ENCODE measurements at places on chromosomes 16 and 17.
A peak's percentile ranks its signal among the peaks of the same experiment; 100 is the strongest.

- DNase-seq: peak; percentile 93
These were observed 736.5 kb downstream of the KCNJ2 start for GRCh38 chr17:70905796-70906195.

DNA sequence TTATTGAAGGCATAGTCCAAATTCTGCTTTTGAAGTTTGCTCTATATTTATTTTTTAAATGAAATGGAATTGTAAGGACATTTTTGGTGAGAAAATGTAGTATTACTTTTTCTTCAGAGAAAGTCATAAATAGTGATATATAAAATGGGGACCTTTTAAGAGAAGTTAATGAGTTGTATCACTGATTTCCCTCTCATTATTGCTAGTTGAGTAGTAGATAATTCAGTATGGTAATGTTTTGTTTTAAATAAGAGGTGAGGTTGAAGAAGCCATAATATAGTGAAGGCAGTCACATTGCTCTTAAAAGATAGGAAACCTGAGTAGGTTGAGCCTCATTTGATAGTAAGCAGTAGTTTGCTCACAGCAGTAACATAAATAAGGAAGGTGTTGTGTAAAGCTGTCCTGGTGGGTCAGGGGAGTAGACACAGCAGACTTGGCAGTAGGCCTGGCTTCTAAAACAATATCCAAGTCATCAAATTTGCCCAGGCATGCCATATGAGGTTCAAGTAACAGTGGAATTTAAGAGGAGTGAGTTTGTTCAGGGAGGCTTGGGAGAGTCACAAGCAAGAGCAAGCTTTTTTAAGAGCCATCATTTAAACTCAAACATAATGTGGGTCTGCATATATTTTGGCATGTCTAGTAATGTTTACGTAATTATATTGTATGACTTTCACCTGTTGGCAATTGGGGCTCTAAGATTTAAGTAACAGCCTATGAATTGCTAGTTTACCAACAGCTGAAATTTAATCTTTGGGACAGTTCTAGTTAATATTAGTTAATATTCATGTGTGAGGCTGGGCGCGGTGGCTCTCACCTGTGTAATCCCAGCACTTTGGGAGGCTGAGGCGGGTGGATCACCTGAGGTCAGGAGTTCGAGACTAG, 6.5 kb downstream of the NFATC3 start:
- DNase-seq: peak; percentile 74

GRCh38 chr17:32516940-32517701, 30.3 kb downstream of the CDK5R1 start:
- no peak for DNase-seq

- peak; percentile 97 for DNase-seq
These were observed 17.8 kb downstream of the SERPINF1 start for GRCh38 chr17:1779571-1780131.

DNA sequence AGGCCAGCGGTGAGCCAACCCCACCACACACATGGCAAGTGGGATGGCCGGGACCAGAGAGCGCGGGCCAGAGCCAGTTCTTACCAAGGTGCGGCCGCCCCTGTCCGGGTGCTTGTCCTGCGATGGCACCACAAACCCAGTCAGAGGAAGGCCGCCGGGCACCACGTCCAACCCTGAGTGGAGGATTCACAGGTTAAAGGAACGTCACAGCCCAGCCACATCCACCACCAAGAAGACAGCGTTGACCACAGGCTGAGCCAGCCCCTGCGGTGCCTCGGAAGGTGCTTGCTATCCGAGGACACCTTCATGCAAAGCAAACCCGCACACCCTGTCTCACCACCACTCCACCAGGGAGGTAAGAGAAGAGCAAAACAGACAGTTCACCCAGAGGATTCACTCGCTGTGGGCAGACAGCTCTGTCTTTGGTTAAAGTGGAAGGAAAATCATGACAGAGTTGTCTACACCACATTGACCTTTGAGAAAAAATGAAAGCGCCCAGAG, 15.8 kb downstream of the SLX4 start:
- no peak for DNase-seq

- DNase-seq: peak; percentile 96
These were observed at the start of gene RPTOR for GRCh38 chr17:80544655-80545498. RPTOR (plus strand) TSS chr17:80544838; CDS start chr17:80545630, 792 bp downstream.

GRCh38 chr16:30659507-30660423, 1.5 kb downstream of the FBRS start:
- DNase-seq: peak; percentile 34

DNA sequence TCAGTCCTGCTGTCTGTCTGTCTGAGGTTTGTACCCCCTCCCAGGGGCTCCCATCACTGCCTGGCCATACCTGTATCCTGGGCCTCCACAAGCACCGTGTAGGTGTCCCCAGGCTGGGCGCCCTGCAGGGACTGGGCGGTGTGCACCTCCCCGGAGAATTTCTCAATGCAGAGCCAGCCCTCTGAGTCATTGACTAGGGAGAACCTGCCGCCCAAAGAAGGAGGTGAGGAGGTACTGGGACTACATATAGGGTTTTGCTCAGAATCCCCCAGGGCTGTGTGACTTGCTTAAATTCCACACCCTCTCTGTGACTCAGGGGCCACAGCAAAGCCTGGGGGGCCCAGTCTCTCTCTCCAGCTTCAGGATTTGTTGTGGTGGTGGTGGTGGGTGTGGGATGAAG, 7.6 kb downstream of the CDH16 start:
- DNase-seq: no peak

DNA sequence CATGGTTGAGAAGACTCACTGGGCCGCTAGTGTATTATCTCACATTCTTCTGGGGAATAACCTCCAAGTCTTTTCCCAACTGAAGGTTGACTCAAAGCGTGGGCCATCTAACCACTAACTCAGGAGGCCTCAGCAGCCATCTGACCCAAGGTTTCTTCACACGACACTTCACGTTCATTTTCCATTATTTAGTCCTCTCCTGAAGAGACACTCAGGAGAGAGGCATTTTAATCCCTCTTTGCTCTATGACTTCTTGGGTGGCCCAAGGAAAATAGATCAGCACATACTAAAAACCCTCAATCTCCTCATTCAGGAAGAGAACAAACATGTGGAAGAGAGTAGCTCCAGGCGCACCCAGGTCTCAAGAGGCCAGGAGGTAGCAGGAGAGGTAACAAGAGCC, 252.8 kb upstream of the FOXF1 start:
- no peak for DNase-seq

- DNase-seq: no peak
These were observed 20.4 kb downstream of the KRT12 start for GRCh38 chr17:40846515-40847144.

GRCh38 chr17:71926746-71927398, 193.9 kb upstream of the SOX9 start:
- peak; percentile 35 for DNase-seq

- DNase-seq: peak; percentile 42
These were observed 65.6 kb downstream of the WIPI1 start for GRCh38 chr17:68391561-68392268.

DNA sequence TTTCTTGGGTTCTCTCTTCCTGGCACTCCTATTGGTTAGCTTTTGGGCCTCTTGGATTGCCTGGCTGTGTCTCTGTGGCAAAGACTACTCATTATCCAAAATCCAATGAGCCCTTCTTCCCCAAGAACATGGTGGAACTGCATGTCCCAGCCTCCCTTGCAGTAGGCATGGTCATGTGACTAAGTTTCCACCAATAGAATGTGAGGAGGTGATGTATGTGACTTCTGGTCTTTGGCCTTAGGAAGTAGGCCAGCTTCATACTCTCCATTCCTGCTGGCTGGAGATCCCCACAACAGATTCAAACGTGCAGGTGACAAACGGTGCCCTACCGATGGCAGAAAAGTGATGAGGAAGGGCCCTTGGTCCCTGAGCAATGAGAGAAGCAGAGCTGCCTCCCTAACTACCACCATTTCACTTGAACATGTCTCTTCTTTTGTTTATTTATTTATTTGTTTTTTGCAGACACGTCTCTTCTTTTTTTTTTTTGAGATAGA, 17.3 kb upstream of the SPN start:
- DNase-seq: no peak

DNA sequence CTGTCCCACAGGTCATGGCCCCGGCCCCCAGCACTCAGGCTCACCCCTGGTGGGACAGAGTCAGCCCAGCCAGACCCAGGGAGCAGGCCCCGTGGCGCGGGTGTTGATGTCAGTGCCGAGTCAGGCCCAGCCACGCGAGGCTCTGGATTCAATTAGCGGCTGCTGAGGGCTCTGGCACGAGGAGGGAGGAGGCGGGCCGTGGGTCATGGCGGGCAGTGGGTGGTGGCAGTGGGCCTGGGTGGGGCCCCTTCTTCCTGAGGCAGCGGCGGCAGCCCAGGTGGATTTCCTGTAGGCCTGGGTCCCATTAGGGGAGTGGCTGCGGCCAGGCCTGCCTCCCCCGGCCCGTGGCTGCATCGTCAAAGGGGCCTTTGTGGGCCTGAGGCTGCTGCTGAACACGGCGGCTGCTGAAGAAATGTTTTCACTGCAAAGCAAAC, 12.9 kb downstream of the VASN start:
- DNase-seq: no peak

DNA sequence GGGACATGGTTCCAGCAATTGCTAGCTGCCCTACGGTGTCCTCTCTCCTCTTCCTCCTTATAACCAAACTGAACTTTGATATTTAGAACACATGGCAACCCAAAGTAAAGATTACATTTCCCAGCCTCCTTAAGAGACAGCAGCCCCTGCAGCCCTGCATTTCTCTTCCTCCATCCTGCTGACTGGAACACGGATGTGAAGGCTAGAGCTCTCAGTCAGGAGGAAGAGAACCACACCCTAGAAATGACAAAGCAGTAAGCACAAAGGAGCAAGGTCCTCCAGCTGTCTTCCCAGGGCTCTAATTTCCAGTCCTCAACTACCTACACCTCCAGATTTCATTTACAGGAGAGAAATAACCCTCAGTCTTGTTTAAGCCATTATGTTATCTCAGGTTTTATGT, 10.9 kb downstream of the DYNC1LI2 start:
- no peak for DNase-seq

DNA sequence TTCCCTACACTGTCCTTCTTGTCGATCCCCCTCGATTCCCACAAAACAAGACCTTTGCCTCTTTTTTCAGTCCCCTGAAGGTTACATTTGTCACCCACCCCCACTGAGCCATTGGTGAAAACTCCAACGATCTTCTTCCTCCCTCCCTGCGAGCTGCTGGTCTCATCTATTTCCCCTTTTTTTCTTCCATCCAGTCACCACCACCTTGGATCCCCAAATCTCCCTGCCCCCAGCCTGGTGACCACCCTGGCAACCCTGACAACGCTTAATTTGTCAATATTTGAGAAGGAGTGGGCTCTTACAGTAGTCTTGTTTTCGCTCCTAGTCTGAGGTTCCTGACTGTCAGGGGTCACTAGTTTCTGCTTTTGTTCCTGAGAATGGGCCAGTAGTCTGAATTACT, 62.9 kb downstream of the SMPD3 start:
- DNase-seq: no peak

DNA sequence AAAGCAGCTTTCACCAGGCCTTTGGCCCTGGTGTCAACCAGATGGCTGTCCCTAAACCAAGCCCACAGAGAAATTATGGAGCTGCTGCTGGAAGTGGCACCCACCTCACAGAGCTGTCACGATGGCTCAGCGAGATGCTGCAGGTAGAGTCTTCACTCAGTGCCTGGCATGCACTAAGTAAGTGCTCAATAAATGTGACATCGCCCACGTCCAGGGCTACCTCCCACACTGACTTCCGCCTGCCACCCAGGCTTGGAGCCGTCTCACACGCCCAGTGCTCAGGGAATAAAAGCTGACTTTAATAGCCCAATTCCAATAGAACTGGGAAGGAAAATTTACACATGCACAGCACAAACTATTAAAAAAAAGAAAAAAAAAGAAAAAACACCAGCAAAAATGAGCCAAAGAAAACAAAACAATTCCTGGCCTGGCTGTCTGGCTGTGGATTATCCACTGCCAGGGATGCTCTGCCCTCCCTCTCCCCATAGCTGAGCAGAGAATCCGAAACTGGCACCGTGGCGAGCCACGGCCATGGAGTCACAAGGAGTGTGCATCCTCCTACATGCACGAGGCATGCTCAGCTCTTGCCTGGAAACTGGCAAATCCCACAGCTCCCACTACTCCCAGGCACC, 68.9 kb downstream of the ZNF423 start:
- no peak for DNase-seq

GRCh38 chr16:4833584-4833983, 13.5 kb downstream of the GLYR1 start:
- no peak for DNase-seq

Measured in astrocyte of the hippocampus (primary cell).